GM13977 (cell line): ENCODE measurements at places on chromosomes 3 and 15.
A peak's percentile ranks its signal among the peaks of the same experiment; 100 is the strongest.

- no peak for DNase-seq
These were observed 14.4 kb downstream of the RGMA start for GRCh38 chr15:93074599-93074998.

DNA sequence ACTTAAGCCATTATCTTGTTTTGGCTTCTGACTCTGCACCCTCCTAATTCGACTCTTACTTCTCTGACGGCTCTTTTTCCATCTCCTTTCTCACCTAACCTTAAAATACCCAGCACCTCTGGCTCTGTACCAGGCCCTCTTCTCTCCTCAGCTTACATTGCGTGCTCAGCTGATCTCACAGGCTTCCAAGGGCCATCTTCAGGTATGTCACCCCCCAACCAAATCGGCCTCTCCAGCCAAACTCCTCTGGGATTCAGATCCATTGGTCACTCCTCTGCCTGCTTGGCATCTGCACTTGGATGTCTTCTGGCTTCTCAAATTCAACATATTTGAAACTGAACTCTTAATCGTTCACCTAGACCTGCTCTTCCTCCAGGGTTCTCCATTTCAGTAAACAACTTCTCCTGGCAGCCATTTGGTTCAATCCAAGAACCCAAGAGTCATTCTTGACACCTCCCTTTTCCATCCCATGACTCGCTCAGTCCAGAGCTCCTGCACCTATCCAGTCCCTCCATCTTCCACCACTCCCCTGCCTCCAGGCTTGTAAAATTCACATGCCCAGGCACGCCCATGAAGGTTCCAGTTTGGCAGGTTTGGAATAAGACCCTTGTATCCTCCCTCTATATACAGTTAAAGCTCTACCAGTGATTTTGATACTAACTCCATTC, 35.2 kb upstream of the SLC41A3 start:
- DNase-seq, result no peak

- no peak for DNase-seq
These were observed 14.9 kb downstream of the SEMA5B start for GRCh38 chr3:123012652-123013051.

DNA sequence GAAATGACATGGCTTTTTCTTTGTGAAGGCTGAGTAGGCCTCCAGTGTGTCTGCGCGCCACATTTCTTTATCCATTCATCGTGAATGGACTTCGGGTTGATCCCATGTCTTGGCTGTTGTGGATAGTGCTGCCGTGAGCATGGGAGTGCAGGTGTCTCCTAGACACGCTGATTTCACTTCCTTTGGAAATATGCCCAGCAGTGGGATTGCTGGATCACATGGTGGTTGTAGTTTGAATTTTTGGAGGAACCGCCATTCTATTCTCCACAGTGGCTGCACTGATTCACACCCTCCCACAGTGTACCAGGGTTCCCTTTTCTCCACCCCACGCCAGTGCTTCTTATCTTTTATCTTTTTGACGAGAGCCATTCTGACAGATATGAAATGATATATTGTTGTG, 171.7 kb downstream of the NSMCE3 start:
- no peak for DNase-seq

DNA sequence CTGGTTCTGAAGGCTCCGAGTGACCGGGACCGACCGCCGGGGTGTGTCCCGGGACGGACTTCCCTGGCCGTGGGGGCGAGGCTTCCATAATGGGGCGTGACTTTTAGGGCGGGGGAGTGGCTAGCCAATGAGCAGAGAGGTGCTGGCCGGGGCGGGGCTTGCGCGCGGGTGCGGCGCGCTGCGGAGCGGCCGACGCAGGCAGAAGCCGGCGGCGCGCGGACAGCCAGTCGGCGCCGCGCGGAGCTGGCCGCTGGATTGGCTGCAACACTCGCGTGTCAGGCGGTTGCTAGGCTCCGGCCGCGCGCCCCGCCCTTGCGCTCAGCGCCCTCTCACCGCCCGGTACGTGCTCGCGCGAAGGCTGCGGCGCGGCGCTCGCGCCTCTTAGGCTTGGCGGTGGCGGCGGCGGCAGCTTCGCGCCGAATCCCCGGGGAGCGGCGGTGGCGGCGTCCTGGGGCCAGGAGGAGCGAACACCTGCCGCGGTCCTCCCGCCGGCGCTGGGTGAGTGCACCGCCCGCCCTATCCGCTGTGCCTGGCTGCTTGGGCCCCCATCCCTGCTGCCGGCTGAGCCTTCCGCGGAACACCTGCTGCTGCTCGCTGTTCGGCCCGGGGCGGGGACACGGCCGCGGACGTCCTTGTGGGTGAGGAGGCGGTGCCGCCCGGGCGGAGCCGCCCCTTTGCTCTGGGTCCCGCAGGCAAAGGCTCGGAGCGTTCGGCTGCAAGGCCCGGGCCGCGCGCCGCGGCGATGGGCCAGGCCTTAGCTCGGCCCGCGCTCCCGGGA, at the start of gene DAG1:
Gene DAG1, plus strand, starts transcription at position 332 of the 778 bp plus-strand sequence. CDS start 40,268 bp downstream, outside the sequence.
- DNase-seq, result peak; percentile 99

DNA sequence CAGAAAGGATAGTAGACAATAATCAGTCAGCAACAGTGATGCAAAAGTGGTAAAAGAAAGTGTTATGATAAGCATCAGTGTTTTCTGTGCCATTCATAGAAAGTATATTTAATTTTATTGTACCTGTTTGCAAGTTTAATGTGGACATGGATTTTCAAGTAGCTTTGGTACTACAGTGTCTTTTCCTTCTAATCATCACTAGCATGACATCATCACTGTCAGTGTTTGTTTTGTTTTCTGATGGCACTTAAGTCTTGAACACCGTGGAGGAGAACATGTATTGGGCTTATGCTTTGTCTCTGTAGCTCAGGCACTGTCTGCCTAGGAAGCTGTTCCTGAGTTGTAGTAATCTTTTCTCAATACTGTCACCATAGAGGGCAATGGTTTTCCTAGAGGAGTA, 41.9 kb downstream of the SETD5 start:
- DNase-seq, result no peak

DNA sequence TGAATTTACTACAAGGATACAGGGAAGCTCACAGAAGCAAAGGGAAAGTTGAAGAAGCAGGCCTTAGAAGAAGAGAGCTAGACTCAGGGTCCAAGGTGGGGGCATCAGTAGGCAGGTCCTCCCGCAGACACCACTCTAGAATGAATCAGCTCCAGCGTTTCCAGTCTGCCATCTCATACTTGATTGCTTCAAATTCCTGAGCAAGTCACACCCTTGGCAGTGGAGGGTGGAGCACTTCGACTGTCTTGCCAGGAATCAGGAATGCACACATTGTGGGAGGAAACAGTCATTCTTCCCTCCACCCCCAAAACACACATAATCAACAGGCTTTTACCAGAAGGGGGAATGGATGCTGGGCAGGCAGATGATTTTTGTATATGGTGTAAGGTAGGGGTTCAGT, 78.5 kb downstream of the CHCHD6 start:
- no peak for DNase-seq

- no peak for DNase-seq
These were observed 1.4 kb upstream of the SNX33 start for GRCh38 chr15:75646112-75646943.

DNA sequence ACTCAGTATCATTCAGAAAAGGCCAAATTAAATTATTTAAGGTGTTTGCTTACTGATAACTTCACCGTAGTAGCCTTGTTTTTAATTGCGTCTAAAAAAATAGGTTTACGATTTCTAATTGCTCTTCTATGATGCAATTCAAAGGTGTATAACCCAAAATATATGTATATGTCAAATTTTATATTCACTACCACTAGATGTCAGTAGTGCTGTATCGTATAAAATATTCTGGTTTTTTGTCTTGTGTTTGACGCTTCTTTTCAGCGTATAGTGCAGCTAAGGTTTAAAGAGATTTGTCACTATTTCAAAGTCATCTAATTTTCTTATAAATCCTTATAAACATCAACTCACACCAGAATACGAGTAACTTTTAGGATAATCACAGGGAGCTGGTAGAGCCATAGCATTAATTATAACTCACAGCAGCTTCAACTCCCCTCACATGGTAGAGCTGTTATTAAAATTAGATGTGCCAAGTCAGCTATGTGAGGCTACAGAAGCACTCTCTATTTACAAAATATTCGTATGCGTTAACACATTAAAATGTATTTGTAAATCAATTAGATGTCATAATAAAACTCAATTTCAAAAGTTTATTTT, 3.5 kb downstream of the PFN2 start:
- no peak for DNase-seq

DNA sequence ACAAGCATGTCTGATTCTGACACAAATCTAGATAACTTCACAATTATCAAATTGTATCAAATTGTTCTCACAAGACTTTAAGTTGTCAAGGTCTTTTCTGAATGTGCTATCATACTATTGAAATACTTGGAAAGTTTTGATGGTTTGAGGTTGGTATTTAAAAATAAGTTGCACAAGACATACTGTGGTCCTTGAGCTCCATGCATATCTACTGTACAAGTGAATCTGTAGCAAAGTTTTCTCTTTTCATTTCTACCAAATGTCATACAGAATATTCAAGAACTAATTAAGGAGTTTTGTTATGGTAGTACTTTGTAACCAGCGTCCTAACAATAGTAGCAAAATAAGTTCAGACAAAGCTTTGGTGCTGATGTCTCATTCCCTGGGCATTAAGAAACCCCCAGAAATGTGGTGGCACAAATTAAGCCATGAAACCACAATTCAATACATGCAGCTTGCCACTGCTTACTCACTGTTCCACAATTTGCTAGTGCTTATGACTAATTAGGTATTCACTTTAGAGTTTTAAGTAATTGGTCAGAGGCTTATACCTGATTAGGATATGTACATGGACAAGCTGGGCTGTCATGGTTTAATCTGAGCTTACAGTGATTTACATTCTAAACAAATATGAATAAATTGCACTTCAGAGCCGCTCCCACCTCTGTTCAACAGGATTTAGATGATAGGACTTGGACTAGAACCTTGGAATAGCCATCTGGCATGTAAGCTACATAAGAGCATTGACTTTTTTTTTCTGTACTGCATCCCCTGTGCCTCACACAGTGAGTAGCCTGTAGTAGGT, 8.8 kb downstream of the TBC1D23 start:
- no peak for DNase-seq

GRCh38 chr3:159664006-159664405, 324.6 kb upstream of the IL12A start:
- no peak for DNase-seq

- DNase-seq, result no peak
These were observed 399.9 kb downstream of the LRTM1 start for GRCh38 chr3:54527953-54528352.

DNA sequence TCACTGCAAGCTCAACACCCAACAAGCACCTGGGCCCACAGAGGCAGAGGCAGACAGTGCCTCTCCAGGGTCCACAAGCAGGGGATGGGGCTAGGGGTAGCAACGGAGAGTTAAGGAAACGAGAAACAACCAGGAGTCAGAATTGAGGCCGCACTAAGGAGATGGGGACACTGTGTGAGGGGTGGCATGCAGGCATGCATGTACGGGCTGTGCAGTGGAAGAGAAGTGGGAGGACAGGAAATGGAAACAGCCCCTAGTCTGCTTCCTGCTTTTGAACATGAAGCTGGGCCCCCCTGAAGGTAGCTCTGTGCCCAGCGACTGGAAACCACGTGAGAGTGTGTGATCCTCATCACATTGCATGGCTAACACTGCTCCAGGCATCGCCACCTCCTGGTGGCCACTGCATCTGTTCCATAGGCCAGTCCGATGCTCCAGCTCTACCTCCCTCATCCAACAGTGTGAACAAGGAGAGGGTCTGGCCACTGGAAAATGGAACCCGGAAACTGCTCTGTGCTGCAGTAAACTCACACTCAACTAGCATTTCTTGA, 44.0 kb downstream of the XXYLT1 start:
- no peak for DNase-seq

DNA sequence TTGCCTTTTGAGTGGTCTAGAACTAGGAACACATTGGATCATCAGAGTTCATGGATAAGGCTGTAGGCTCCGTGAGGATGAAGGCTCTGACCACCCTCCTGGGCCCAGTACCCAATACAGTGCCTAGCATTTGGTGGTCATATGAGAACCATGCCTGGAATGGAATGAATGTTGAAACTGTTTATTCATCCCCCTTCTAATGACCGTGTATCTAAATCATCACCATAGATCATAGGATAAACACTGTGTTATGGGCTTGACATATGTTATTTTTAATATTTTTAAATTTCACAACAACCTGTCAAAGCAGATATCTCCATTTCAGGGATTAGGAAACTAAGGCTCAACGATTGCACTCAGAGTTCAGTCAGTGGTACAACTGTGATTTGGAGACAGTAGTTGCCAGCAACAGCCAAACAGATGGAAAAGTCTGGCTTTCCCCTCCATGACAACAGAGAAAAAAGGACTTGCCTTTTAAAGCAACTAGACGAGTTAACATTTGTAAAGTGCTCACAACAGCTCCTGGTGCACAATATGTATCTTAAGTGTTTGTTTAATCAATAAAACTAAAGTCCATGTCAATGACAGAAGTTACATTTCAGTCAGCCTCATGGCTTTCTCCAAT, 89.6 kb downstream of the TMEM266 start:
- DNase-seq, result no peak

DNA sequence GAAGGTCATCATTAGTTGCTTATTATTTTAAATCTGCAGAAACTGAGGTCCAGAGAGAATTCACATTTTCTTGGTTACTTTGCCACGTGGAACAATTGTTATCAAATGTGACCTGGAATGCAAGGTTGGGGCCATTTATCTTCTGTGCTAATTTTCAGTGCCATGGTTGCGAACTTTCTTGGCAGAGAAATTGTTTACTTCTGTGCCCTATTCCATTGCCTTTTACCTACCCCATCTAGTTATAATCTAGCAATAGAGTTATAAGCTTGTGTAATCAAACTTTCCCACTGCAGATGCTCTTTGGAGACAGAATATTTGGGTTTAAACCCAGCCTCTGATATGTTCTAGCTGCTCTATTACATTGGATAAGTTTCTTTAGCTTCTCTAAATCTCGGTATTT, 242.9 kb downstream of the LPP start:
- DNase-seq, result no peak

GRCh38 chr15:55256281-55257011, 33.2 kb downstream of the RAB27A start:
- no peak for DNase-seq

GRCh38 chr3:64732576-64732975, 44.8 kb upstream of the ADAMTS9 start:
- DNase-seq, result no peak

- no peak for DNase-seq
These were observed 6.2 kb downstream of the CD200 start for GRCh38 chr3:112339134-112339533.

- no peak for DNase-seq
These were observed 89.1 kb downstream of the EBLN2 start for GRCh38 chr3:73150369-73151130.

- no peak for DNase-seq
These were observed 448.0 kb upstream of the NECTIN3 start for GRCh38 chr3:110623571-110623970.

- DNase-seq, result no peak
These were observed 163.2 kb downstream of the FBLN2 start for GRCh38 chr3:13711911-13712650.

DNA sequence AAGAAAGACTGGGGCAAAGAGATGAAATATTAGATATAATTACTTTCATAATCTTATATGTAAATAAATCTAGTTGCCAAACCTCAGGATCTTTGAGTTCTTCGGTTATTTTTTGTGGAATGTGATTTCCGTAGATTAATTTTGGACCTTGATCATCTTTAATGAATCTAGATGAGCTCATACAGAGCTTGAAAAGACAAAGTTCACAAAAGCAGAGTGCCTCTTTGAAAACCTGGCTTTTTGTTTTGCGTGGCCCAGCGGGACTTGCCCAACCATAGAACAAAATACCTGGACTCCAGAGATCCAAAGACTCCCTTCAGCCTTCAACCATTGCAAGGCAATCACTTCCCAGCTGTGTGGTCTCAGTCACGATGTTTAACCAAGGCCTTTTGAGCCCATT, 54.8 kb upstream of the CHST2 start:
- DNase-seq, result no peak
